ENCODE measurements at places on chromosomes 3 and 15.

DNA sequence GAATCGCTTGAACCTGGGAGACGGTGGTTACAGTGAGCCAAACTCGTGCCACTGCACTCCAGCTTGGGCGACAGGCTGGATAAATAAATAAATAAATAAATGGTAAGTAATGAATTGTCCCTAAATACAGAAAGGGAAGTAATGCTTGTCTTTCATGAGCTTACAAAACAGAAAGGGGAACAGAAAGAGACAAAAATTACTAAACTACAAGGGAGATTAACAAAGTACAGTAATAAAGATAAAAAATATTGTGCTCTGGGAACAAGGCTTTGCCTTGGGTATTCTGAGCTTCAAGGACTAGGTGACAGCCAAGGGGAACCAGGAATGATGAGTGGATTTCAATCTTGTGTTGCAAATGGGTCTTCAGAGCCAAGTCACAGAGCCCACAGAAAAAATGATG lies 9.2 kb upstream of the HLTF start:
- DNase-seq, result no peak

DNA sequence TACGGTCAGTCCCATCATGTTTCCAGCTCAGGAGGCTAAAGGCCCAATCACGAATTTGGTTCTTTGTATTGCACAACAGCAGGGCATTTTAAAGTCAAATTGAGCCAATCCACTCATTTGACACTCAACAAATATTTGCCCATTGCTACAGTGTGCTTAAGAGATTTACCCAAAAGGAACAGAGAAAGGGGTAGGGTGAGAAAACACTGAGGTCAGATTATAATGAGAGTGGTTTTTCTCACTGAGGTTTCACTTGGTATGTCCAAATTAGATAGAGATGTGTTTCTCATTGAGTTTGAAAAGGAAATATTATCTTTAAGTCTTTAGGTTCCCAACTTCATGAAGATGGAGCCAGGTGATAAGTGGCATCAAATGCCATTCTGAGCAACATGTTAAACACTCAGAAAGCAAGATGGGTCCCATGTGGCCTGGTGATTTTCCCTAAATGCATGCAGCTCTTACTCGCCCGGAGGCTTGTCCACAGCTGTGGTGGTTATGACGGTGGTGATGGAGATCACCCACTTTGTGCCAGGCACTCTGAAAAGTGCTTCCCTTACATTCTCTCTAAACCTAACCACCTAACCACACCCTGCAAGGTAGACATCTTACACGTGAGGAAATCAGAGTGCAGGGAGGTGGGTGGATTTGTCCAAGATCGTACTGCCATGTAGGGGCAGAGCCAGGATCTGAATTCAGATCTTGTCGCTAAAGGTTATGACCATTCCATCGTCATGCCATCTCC lies 31.2 kb upstream of the USP3 start:
- no peak for DNase-seq

DNA sequence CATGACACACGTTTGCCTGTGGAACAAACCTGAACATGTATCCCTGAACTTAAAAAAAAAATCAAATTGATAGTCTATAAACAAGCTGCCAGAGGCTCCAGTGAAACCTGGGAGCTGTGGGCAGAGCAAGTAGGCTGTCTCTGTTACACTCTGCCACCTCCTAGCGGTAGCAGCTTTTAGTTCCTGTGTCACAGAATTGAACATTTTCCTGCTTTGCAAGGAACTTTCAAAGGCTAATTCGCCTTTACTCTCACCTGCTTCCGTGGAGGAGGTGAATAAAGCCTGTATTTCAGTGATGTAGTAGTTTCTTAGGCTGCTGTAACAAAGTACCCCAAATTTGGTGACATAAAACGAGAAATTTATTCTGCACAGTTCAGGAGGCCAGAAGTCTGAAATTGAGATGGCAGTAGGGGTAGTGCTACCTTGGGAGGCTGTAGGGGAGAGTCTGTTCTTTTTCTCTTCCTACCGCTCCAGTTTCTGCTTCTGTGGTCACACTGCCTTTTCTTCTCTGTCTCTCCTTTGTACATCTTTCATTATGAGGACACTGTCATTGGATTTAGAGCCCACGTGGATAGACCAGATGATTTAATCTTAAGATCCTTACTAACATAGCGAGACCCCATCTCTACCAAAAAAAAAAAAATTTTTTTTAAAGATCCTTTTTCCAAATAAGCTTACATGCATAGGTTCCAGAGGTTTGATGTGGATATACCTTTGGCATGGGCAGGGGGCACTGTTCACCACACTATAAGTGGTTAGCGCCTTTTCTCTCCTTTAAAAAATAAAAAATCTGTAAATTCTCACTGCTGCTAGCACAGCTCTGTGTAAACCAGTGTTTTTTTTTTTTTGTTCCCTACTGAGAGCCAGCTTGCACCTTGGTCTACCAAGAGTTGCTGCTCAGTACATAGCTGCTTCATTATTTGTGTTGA lies 25.3 kb downstream of the FBXO22 start:
- DNase-seq, result no peak

DNA sequence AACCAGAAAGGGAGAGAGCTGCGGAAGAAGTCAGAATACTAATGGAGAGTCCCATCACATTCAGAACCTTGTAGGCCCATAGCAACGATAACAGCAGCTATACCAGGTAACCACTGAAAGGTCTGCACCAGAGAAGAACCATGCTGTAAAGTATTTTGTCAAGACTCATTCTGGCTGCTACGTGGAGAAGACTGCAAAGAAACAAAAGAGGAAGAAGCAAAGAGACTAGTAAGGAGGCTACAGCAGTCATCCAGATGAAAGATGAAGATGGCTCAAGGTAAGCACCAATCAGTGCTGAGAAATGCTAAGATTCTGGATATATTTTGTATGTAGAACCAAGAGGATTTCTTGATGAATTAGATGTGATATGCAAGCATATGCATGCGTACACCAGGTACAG lies 39.6 kb downstream of the ACAP2 start:
- no peak for DNase-seq

DNA sequence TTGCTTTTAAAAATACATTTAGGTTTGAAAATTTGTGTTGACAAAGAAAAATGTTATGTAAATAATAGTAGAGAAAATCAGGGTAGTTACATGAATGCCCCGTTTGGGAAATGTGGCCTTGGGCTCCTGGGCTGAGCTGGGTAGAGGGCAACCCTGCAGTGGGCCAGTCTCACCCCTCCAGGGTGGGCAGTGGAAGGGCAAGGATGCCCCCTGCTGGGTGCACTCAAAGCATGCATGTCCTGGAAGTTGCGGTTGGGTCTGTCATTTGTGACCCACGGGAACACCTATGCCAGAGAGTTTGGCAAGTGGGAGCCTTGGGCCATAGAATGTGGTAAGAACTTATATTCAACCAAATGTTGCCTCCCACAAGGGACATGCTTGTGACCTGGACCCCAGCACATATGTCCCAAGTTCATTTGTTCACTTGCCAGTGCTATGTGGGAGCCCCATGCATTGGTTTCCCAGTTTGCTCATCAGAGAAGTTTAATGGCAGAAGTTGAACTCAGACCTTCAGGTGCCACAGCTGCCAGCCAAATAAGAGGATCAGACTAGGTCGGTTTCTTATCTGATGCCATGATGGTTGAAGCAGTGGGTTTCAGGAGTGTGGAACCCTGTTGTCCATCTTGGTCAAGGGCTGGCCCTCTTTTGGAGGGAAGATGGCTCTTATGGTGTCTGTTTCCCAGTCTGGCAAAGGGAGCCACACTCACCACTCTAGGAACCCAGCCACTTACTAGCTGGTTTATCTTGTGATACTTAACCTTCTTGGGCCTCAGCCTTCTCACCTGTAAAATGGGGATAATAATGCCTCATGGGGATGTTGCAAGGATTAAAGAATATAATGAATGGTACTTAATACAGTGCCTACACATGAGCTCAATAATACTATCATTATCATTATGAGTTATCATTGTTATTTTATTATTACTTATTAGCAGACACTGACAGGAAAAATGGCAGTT lies 2.5 kb upstream of the PLCB2 start:
- DNase-seq, result peak; percentile 77

DNA sequence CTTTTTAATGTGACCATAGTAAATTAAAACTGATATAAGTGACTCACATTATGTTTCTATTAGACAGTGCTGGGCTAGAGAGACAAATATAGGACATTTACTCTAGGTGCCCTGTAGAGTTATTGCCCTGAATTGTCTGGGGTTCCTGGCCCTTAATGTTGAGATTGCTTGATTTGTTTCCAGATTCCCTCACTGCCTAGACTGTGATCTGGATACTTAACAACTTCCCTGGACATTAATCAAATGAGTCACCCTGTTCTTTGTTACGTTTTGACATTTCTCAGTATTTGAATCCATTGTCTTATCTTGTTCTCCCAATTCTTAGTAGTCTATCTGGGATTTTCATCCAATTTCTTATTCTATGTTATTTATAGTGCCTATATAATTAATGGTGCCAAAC lies 65.8 kb downstream of the DTWD1 start:
- no peak for DNase-seq

- DNase-seq, result no peak
Measured at GRCh38 chr3:182052332-182052731, 340.6 kb downstream of the SOX2 start.

DNA sequence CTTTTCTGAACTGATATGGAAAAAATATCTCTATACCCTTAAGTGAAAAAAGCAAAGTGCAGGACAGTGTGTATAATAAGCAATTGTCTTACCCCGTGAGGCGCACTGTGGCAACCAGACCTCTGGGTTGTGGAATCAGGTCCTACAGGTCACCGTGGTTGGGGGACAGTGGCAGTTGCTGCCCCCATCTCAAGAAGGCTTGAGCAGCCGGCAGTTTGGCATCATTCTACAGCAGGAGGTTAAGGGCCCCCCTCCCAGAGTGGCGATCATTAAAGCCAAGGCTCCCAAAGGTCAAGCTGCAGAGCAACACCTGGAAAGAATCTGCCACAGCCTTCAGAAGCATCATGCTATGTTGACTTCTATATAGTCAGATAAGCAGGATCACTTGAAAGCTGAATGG lies 56.1 kb upstream of the HERC1 start:
- DNase-seq, result no peak

- no peak for DNase-seq
Measured at GRCh38 chr3:8070011-8070410, 431.6 kb upstream of the LMCD1 start.

DNA sequence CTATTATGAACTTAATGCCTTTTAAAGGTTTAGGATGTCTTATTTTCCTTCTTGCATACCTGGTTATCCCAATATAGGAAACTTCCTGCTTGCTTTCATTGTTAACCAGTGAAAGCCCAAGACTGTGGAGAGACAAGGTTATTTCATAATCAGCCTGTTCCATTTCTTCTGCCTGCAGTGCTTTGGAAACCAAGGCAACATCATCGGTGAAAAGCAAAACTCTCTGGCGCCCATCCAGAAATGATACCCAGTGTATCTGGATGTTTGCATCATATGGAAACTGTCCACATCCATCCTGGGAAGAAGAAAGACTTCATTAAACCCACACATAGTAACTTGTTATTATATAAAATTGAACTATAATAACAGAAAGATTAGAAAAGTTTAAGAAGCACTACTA lies 170.1 kb downstream of the VPS13C start:
- no peak for DNase-seq

DNA sequence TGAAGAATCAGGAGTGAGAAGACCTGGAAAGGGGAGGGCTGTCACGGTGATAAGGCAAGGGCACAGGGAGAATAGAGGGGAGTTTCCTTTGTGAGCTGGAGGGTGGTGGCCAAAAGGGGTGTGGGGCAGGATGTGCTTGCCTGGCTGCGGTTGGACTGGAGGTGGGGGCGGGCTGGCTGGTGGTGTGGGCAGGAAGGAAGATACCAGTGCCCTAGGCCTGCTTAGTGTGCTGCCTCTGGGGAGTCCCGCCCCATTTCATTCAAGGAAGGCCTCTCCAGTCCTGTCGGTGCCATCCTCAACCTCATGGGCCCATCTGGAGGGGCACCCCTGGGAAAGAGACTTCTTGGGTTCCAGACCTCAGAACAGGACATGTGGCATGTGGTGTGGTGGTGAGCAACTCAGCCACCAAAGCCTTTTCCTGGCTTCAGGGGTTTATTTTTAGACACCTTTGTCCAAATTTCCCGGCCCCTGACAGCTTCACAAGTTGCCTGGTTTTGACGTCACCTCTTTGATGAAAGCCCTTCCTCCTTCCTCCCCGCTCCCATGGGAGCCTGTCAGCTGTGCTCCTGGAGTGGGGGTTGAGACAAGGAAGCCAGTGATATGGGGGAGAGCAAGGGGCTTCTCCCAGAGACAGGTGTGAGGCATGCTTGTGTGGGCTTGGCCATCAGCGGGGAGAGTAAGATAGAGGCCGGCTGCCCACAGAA lies 15.6 kb downstream of the TEX264 start:
- DNase-seq, result peak; percentile 69

DNA sequence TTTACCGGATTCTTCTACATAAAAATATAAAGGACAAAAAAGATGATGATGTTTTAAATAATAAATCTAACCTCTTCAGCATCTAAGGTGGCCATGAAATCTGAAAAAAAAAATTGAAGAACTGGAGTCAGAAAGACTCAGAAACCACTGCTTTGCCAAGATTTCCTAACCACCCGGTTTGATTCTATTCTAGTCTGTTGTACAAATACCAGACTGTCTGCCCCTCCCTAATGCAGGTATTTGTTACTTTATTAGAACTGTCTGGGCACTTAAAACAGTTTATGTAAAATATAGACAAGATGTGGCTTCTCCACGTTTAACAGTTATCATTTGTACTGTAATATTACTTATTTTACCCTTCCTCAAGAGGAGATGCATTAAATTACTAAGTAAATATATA lies 48.8 kb downstream of the UACA start:
- DNase-seq, result no peak

GRCh38 chr15:101134780-101135179 lies 117.1 kb downstream of the CHSY1 start:
- DNase-seq, result no peak

DNA sequence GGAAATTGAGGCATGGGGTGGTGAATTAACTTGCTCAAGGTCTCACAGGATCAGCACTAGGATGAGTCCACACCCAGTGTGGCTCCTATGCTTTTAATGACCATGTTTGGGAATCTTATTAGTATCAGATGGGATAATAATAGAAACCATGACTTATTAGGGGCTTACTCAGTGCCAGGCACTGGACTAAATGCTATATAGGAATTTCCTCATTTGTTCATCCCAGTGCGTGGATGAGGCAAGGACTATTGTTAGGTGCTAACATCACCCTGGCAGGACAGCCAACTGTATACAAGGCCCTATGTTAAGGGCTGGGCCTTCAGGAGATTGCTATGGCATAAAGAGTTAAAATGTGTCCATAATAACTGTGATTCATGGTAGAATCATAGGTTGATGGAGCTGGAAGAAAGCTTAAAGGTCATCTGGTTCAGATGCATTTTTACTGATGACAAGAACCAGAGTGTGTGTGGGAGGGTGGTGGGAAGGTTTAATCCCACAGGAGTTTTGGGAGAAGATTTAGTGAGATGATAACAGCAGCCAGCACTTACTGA lies 4.7 kb upstream of the FEM1B start:
- DNase-seq, result no peak

All from left ventricle myocardium superior (tissue), 1 donor.